ENCODE measurements at places on chromosomes 12 and 14. TPM values are rescaled to one million over a fixed set of nuclear protein-coding genes. Genes with fewer than 3 reads are reported as not detected.

RNF41 gene
- 115 TPM for total RNA-seq

DHRS2 gene
- 15.6 TPM for total RNA-seq

MMP19 gene
- total RNA-seq, result 3.9 TPM

TNFRSF1A gene
- total RNA-seq, result 140 TPM

GLS2 gene
- total RNA-seq, result not detected

ESR2 gene
- 0.15 TPM for total RNA-seq

TBX3 gene
- total RNA-seq, result 26.4 TPM

METTL3 gene
- total RNA-seq, result 52.6 TPM

EFS gene
- not detected for total RNA-seq

KRT71 gene
- total RNA-seq, result not detected

KRT82 gene
- not detected for total RNA-seq

SYCP3 gene
- total RNA-seq, result 0.08 TPM

DCAF5 gene
- total RNA-seq, result 8.6 TPM

LBHD2 gene
- total RNA-seq, result not detected

SLC6A15 gene
- 38.2 TPM for total RNA-seq

REP15 gene
- total RNA-seq, result 2.4 TPM

MGAT4C gene
- total RNA-seq, result 0.90 TPM

RNASE7 gene
- not detected for total RNA-seq

LRRIQ1 gene
- total RNA-seq, result 0.45 TPM

LMO3 gene
- 2.0 TPM for total RNA-seq

DYRK4 gene
- 55.4 TPM for total RNA-seq

CCDC198 gene
- total RNA-seq, result not detected

COX8C gene
- total RNA-seq, result not detected

SERPINA9 gene
- not detected for total RNA-seq

HOXC4 gene
- 2.3 TPM for total RNA-seq

TAS2R30 gene
- 3.0 TPM for total RNA-seq

RPGRIP1 gene
- not detected for total RNA-seq

KCNMB4 gene
- 0.53 TPM for total RNA-seq

CYP46A1 gene
- total RNA-seq, result not detected

DHRS4L2 gene
- total RNA-seq, result 20.4 TPM

BLTP3B gene
- total RNA-seq, result 17.9 TPM

ZBTB25 gene
- 2.7 TPM for total RNA-seq

RASSF3 gene
- total RNA-seq, result 12.4 TPM
